Stimulated activated CD4-positive, alpha-beta T cell treated with anti-CD3 and anti-CD28 coated beads, Interleukin-12 subunit alpha, Interleukin-12 subunit beta, amount 100 ng/mL, for 4 hours (primary cell): ENCODE measurements at places on chromosomes 3 and 15.

DNA sequence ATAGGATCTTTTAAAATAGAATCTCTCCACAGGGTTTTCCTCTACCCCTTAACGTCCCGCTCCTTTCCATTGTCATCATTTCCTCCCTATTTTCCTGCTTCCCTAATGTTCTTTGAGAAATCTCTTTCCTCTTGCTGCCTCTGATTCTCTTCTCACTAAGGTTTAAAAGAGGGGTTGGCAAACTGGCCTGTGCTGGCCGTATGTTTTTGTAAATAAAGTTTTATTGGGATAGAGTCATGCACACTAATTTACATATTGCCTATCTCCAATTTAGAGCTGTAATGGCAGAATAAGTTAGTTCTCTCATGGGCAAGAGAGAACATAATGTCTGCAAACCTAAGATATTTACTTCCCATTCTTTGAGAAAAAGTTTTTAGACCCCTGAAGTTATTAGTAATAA lies 25.0 kb downstream of the MRPL3 start:
- no peak for DNase-seq

GRCh38 chr15:48331796-48332641 lies 790 bp downstream of the DUT start:
- DNase-seq, result peak; percentile 74

- no peak for DNase-seq
Measured at GRCh38 chr3:49157289-49157688, 8.8 kb downstream of the CCDC71 start.

GRCh38 chr3:143132246-143132980 lies 12.8 kb downstream of the CHST2 start:
- no peak for DNase-seq

DNA sequence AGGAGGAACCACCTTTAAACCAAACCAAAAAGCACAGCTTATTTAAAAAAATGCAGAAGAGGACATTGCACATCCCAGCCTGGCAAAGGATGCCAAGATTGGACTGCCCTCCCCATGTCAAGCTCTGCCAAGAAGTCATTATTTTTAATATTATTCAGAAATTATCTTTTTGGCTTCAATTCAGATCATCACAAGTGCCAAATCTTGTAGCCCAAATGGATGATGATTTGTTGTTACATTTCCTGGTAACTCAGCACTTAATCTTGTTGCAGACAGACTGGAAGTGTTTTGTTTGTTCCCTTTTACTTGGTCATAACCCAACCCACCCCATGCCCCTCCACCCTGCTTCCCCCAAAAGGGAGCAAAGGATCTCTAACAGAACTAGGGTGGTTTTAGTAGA lies 28.1 kb upstream of the LXN start:
- no peak for DNase-seq

DNA sequence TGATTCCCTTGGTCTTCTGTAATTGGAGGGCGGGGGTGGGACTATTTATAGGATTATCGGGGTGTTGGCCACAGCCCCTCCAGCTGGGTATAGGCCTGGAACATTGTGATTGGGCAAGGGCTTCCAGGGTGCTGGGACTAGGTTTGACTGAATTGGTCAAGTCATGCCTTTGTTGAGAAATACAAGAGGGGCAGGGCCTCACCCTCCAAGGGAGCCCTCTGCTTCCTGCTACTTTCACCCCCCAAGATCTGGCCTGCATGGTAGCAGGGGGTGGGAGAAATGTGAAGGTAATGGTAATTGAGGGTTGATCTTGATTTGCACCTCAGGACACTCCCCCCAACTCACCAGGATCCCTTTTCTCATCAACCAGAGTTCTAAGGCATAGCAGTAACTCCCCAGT lies 25.2 kb downstream of the TRIM71 start:
- DNase-seq, result no peak

GRCh38 chr15:68386587-68387288 lies 45.2 kb downstream of the ITGA11 start:
- no peak for DNase-seq

- DNase-seq, result no peak
Measured at GRCh38 chr3:69328103-69328962, 57.6 kb downstream of the FRMD4B start.

- no peak for DNase-seq
Measured at GRCh38 chr3:141851411-141851810, 25.0 kb upstream of the ATP1B3 start.

DNA sequence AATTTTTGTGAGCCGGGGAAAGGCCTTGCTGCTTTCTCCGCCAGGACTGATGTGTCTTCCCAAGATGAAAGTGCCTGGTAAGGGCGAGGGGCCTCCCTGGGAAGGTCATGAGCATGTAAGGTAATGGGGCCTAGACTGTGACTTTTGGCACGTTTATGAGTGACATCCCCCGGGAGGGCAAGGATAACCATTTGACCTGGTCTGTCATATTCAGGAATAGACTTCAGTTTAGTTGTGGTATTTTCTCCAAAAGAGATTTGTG lies 631 bp upstream of the CNBP start:
- DNase-seq, result no peak

DNA sequence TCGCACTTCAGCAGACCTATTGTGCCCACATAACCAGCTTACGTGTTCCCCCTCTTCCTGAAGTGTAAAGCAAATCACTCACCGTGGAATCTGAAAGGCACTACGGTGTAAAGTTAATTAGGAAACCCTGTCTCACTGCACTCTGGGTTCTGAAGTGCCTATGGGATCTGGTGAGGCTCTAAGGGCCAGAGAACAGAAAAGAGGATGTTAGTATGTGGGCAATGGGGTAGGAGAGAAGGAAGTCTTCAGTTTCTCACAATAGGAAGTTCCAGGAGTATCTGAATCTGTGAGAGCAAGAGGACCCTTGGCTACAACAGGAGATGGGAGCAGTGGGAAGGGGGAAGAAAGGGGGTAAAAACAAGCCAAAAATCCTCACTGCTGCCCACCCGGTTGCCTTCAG lies 71.4 kb downstream of the ITGB5 start:
- DNase-seq, result no peak

DNA sequence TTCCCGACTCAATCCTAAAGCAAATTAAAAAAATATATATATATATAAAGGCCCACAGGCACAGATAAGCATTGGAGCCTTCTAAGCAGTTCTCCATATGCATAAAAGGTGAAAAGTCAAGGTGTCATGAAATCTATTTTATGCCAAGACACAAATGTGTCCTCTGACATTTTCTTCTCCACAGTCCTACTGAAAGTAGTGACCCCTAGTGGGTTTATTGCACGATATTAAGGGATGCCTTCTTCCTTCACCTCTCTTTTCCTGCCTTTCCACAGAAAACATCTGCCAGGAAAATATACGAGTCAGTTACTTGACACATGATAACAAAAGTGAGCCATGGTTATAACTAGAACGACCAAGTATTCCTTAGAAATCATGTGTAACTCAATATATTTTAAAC lies 303.2 kb downstream of the TIGIT start:
- DNase-seq, result no peak

GRCh38 chr3:73291541-73291940 lies 230.1 kb downstream of the EBLN2 start:
- DNase-seq, result no peak

DNA sequence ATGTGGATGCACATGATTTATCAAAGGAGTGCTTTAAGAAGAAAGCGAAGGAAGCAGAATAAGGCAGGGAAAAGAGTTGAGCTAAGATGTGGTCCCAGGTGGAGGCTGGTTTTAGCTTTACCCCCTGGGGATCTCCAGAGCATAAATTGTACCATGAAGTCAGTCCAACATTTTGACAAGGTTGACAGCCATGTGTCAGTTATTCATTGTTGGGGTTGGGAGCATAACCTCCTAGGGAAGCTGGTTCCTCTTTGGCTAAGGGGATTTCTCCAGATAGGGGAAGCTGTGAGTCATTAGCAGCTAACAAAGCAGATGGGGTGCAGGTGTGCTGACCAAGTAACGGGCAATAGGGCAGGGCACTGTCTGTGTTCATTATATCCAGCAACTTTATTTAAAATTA lies 123.7 kb upstream of the IGSF10 start:
- DNase-seq, result no peak

- DNase-seq, result no peak
Measured at GRCh38 chr3:65672871-65673815, 365.6 kb downstream of the MAGI1 start.

DNA sequence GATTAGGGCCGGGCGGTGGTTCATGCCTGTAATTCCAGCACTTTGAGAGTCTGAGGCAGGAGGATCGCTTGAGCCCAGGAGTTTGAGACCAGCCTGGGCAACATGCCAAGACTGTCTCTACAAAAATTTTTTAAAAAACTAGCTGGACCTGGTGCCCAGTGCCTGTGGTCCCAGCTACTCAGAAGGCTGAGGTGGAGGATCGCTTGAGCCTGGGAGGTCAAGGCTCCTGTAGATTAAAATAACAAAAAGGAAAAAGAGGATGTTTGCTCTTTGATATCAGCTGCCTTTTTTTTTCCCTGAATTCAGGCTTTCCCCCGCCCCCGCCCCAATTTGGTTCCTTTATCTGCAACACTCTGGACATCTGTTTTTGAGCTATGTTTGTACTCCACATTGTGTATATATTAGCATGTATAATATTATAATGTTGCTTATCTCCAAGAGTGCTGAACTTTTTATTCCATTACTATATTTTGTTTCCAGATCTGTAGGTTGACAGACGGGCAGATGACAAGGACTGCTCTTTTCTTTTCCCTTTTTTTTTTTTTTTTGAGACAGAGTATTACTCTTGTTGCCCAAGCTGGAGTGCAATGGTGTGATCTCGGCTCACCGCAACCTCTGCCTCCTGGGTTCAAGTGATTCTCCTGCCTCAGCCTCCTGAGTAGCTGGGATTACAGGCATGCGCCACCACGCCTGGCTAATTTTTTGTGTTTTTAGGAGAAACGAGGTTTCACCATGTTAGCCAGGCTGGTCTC lies 4.6 kb downstream of the SNAP23 start:
- no peak for DNase-seq

DNA sequence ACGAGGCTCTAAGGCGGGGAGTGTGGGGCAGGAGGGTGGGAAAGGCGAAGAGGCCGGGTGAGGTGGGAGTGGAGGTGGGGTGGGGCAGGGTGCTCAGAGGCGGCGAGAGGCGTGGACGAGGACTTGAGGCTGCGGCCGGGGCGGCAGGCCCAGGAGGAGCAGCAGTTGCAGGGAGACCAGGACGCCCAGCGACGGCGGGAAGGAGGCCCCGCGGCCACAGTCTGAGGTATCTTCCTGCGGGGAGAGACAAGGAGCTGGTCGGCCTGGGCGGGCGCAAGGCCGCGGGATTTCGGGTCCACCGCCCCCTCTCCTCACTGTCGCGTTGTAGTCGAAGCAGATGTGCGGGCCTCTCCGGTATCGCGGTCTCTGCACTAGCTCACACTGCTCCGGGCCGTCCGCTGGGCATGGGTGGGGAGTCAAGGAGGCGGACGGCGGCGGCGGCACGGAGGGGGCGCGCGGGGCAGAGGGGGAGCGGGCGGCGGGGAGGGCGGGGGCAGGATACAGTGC lies 5.3 kb upstream of the TMEM115 start:
- no peak for DNase-seq

DNA sequence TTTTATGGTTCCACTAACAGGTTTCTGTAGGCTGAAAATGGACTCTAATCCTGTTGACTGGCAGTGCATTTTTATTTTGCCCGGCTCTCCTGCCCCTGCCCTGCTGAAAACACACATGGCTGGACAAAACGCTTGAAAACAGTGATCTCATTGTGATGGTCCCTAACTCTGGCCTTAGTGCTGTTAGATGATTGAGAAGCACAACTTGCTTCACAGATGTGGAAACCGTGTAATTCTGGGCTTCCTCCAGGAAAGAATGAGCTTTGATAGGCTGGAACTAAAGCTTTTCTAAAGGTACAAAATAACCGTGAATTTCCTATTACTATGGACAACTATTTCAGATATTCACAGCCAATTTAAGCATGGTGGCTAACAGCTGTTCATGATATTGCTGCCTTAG lies 121.4 kb downstream of the VGLL3 start:
- DNase-seq, result no peak

- no peak for DNase-seq
Measured at GRCh38 chr3:72077473-72078259, 292.7 kb upstream of the PROK2 start.

GRCh38 chr15:66942649-66943390 lies 122.6 kb upstream of the SMAD3 start:
- DNase-seq, result no peak

DNA sequence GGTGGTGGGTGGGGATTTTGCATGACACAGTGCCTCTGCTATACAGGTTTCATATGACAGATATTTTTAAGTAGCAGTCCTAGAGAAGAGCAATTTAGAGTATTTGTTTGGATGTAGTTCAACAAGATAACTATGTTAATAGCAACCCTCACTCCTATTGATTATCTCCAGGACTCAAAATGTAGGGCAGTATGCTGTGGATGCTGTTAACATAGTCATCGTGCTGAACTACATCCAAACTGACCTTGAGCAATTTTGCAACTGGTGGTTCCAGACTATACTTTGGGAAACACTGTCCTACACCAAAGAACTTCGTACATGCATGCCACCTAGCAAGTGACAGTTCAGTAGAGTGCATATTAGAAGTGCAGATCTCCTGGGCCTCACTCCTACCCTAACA lies 117.6 kb downstream of the IL5RA start:
- DNase-seq, result no peak

DNA sequence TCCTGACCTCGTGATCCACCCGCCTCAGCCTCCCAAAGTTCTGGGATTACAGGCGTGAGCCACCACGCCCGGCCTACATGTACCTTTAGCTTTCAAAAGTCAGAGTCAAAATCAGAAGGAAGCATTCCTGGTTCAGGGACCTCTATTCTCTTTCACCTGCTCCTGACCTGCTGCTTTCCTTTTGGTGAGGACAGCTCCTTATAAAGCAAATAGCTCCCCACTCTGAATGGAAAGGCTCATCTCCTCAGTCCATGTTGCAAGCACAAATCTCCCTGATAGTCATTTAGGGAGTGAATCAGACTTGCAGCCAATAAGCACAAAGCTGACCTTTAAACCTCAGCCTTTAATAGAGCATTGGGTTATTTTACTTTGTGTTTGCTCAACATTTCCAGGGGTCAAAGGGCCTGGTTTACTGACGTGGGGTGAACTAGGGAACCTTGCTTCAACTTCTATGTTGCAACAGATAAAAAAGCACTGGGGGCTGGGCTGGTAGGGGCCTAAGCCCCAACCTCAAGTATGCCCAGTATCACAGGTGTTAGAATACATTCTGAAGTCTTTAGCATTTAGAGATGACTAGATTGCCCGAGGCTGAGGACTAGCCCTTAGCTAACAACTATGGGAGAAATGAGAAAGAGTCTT lies 43.1 kb downstream of the THRB start:
- DNase-seq, result no peak

DNA sequence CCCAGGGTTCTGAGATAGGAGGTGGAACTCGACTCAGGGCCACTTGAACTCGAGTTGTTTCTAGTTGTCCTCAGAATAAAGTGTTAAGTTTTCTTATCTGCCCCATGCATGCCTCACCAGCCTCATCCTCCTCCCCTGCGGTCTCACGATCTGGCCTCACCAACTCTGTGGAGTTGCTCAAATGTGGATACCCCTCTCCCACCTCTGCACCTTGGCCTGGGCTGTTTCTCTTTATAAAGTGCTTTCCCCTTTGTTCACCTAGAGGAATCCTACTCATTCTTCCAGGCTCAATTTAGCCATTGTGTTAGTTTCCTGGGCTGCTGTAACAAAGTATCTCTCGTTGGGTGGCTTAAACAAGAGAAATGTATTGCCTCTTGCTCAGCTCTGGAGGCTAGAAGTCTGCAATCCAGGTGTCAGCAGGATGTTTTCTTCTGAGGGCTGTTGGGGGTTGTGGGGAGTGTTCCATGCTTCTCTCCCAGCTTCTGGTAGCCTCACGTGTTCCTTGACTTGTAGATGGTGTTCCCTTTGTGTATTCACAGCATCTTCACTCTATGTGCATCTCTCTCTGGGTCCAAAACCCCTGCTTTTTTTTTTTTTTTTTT lies 100.7 kb downstream of the MEX3B start:
- no peak for DNase-seq

GRCh38 chr3:193095366-193095765 lies 145.7 kb upstream of the PLAAT1 start:
- DNase-seq, result no peak
